ENCODE measurements at places on chromosomes 13 and 19.

GRCh38 chr13:60094385-60095088 lies 69.2 kb downstream of the DIAPH3 start:
- H3K27me3 ChIP-seq = no peaks in the 10 kb centered on the region
- H3K36me3 ChIP-seq = peaks cover 26% of the 10 kb centered on the region

GRCh38 chr13:39909634-39910033 lies 254.2 kb downstream of the COG6 start:
- H3K27ac ChIP-seq = no peak overlapping the region
- no peak for DNase-seq
- H3K4me3 ChIP-seq = no peak overlapping the region
- H3K4me1 ChIP-seq = no peaks in the 10 kb centered on the region

- H3K27me3 ChIP-seq = no peaks in the 10 kb centered on the region
- no peak for DNase-seq
- peaks cover 50% of the 10 kb centered on the region for H3K36me3 ChIP-seq
- H3K27ac ChIP-seq = no peak overlapping the region
Measured at GRCh38 chr13:77728265-77729125, 31.0 kb downstream of the SLAIN1 start.

DNA sequence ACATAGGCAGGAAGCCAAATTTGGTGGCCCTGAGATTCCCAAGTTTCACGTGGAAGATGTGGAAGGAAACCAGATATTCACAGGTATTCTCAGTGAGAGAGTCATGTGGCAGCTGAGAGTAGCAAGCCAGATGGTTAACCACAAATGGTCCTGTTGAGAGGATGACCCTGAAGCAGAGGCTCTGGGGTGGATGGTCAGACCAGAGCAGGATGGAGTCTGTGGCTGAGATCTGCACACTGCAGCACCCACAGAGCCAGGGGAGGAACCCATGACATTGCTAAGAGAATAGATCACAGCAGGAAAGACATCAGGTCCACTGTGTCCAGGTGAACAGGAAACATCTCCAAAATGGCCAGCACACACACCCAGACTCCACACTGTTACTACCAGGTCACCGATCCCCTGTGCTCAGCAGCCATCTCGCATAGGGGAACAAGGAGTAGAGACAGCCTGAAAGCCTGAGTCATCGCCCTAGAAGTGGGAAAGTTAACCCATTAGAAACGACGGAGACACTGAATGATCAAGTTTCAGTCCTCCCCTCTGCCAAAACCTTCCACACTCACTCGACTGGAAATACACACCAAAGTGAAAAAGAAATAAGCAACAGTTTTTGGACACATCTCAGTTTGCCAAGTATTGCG lies 160.0 kb downstream of the RBM26 start:
- peaks cover 10% of the 10 kb centered on the region for H3K27me3 ChIP-seq
- H3K27ac ChIP-seq = no peak overlapping the region
- H3K4me1 ChIP-seq = no peaks in the 10 kb centered on the region
- no peaks in the 10 kb centered on the region for H3K36me3 ChIP-seq
- DNase-seq = no peak

- H3K27me3 ChIP-seq = peaks cover under 1% of the 10 kb centered on the region
- no peak overlapping the region for H3K4me3 ChIP-seq
- peak; percentile 70 for DNase-seq
- H3K4me1 ChIP-seq = peaks cover 5% of the 10 kb centered on the region
Measured at GRCh38 chr19:15091918-15092753, 10.1 kb downstream of the OR1I1 start.

- H3K4me1 ChIP-seq = peaks cover 13% of the 10 kb centered on the region
- no peaks in the 10 kb centered on the region for H3K36me3 ChIP-seq
- no peaks in the 10 kb centered on the region for H3K27me3 ChIP-seq
- no peak overlapping the region for H3K4me3 ChIP-seq
- no peak for DNase-seq
- H3K27ac ChIP-seq = no peak overlapping the region
Measured at GRCh38 chr19:55488986-55489710, 912 bp downstream of the SSC5D start.

DNA sequence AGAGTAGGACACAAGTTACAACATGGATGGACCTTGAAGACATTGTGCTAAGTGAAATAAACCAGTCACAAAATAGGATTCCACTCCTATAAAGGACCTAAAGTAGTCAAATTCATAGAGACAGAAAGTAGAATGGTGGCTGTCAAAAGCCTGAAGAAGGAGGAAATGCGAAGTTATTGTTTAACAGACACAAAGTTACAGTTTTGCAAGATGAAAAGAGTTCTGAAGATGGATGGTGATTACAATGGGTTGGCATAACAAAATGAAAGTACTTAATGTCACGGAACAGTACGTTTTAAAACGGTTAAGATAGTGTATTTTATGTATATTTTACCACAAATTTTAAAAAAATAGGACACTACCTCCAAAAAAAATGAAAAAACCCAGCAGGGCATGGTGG lies 34.8 kb downstream of the FOXO1 start:
- H3K4me1 ChIP-seq = peaks cover 63% of the 10 kb centered on the region
- H3K4me3 ChIP-seq = peak overlapping the region; percentile 49
- DNase-seq = no peak
- peak overlapping the region; percentile 81 for H3K27ac ChIP-seq

- H3K36me3 ChIP-seq = no peaks in the 10 kb centered on the region
- peaks cover 26% of the 10 kb centered on the region for H3K27me3 ChIP-seq
- DNase-seq = no peak
- H3K27ac ChIP-seq = no peak overlapping the region
Measured at GRCh38 chr19:39768786-39769185, 9.9 kb upstream of the LEUTX start.

DNA sequence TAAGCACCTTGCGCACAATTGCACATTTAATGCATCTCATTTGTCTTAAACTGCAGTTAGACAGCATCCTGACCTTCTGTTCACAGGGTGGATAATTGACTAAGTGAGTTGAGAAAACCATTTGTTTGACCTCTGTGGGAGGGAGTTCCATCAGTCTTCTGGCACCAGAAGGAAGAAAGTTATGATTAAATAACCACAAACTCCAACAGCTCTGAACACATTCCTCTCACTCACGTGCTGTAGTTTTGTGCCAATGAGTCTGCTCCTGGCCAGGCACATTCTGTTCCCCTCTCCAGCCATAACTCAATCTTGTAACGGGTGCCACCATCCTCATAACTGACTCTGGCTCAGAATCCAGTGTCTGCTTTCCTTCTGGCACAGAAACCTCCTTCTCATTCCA lies 817.2 kb downstream of the SLITRK1 start:
- H3K4me1 ChIP-seq = no peaks in the 10 kb centered on the region
- H3K27ac ChIP-seq = no peak overlapping the region
- no peaks in the 10 kb centered on the region for H3K36me3 ChIP-seq
- H3K27me3 ChIP-seq = no peaks in the 10 kb centered on the region

DNA sequence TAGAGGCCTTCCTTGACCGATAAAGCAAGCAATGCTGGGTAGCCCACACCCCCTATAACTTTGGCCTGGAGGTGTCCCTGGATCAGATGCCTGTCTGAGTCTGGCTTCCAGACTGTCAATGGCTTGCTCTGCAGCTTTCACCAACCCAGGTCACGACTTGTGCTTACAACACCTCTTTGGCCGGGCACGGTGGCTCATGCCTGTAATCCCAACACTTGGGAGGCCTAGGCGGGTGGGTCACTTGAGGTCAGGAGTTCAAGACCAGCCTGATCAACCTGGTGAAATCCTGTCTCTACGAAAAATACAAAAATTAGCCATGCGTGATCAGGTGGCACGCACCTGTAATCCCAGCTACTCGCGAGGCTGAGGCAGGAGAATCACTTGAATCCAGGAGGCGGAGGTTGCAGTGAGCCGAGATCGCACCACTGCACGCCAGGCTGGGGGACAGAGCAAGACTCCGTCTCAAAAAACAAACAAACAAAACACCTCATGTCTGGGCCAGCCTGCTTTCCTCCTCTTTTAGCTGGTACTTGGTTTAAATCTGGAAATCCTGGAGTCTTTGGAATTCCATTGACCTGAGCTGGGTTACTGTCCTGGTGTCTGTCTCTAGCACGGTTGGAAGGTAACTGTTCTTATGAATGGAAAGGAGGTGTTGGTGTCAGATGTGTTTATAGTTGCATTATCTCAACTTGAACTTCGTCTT lies 10.3 kb upstream of the GARRE1 start:
- no peak overlapping the region for H3K4me3 ChIP-seq
- DNase-seq = no peak

GRCh38 chr19:33273881-33274662 lies 28.3 kb downstream of the CEBPA start:
- H3K4me3 ChIP-seq = no peak overlapping the region
- H3K36me3 ChIP-seq = no peaks in the 10 kb centered on the region
- H3K27me3 ChIP-seq = no peaks in the 10 kb centered on the region
- H3K4me1 ChIP-seq = peaks cover 5% of the 10 kb centered on the region
- DNase-seq = peak; percentile 33

DNA sequence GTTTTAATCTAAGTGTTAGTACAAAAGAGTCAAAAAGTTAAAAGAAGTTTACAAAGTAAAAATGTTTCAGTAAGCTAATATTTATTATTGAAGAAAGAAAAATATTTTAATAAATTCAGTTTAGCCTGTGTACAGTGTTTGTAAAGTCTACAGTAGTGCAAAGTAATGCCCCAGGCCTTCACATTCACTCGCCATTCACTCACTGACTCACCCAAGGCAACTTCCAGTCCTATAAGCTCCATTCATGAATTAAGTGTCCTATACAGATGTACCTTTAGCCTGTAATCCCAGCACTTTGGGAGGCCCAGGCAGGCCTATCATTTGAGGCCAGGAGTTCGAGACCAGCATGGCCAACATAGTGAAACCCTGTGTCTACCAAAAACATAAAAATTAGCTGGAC lies 24.1 kb upstream of the AKAP11 start:
- no peaks in the 10 kb centered on the region for H3K36me3 ChIP-seq
- H3K27ac ChIP-seq = no peak overlapping the region
- no peak for DNase-seq
- no peak overlapping the region for H3K4me3 ChIP-seq
- H3K27me3 ChIP-seq = peaks cover 4% of the 10 kb centered on the region

DNA sequence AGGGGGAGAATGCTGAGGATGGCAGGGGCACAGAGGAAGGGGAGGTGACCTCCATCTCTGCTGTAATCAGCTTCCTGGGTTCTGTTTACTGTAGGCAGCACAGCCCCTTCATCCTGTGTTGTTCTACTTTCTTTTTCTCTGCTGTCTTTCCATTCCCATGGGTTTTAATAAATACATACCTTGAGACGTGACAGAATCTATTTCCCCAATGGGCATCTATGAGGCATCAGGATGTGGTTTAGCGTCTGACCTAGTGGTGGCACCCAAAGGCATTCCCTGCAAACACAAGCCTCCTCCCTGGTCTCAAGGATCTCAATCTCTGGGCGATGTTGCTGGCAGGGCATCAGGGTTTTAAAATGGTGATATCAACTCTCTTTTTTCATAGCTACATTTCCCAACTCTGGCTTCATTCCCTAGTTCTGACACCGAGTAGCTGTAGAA lies 60.8 kb downstream of the ALOX5AP start:
- H3K4me1 ChIP-seq = peaks cover 34% of the 10 kb centered on the region
- peak; percentile 34 for DNase-seq
- H3K36me3 ChIP-seq = peaks cover 3% of the 10 kb centered on the region
- H3K27me3 ChIP-seq = no peaks in the 10 kb centered on the region

GRCh38 chr19:1853295-1854038 lies 5.2 kb upstream of the REXO1 start:
- peaks cover 12% of the 10 kb centered on the region for H3K36me3 ChIP-seq
- peaks cover 69% of the 10 kb centered on the region for H3K4me1 ChIP-seq
- H3K27ac ChIP-seq = peak overlapping the region; percentile 93
- H3K27me3 ChIP-seq = no peaks in the 10 kb centered on the region
- peak overlapping the region; percentile 64 for H3K4me3 ChIP-seq

DNA sequence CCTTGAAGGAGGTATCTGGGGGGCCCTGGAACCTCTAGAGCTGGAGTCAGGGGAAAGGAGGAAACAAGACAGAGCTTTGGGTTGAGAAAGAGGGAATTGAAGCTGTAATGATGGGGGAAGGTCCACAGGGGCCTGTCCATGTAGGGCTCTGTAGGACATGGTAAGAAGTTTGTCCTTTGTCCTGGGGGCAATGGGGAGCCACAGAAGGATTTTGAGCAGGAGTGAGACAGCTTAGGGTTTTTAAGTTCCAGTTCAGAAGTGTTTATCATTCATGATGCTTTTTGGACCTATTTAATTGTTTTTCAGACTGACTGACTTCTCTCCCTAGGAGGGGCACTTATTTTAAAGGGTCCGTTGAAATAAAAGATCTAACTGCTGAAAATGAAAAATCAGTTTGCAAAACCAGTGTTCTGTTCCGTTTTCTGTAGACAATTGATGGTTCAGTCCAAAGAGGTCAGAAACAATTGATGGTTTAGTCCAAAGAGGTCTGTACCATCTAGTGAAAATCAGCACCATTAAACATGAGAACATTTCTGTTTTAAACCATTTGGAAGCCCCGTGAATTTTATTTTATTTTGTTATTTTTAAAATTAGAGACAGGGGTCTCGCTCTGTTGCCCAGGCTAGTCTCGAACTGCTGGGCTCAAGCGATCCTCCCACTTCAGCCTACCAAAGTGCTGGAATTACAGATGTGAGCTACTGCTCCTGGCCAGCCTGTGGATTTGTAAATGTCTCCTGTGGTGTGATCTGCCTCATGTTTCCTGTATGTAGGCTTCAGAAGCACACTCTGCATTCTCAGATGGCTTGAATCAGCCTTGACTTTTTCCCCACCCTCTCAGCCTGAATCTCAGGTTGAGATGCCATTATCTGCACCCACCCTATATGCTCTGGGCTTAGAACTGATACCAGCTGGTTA lies 8.4 kb downstream of the PLD3 start:
- peaks cover 26% of the 10 kb centered on the region for H3K4me1 ChIP-seq
- H3K4me3 ChIP-seq = no peak overlapping the region
- DNase-seq = no peak
- no peaks in the 10 kb centered on the region for H3K27me3 ChIP-seq

- no peak overlapping the region for H3K4me3 ChIP-seq
- H3K36me3 ChIP-seq = no peaks in the 10 kb centered on the region
- no peaks in the 10 kb centered on the region for H3K27me3 ChIP-seq
- no peak for DNase-seq
- peaks cover 10% of the 10 kb centered on the region for H3K4me1 ChIP-seq
Measured at GRCh38 chr19:33432015-33432414, 58.5 kb downstream of the CEBPG start.

GRCh38 chr19:17860993-17861360 lies 1.3 kb downstream of the RPL18A start:
- peaks cover 27% of the 10 kb centered on the region for H3K4me1 ChIP-seq
- peak overlapping the region; percentile 91 for H3K4me3 ChIP-seq
- DNase-seq = no peak
- H3K36me3 ChIP-seq = peaks cover 52% of the 10 kb centered on the region
- H3K27me3 ChIP-seq = no peaks in the 10 kb centered on the region

GRCh38 chr13:30829833-30830637 lies 76.0 kb upstream of the MEDAG start:
- H3K27ac ChIP-seq = no peak overlapping the region
- DNase-seq = no peak
- H3K27me3 ChIP-seq = peaks cover 4% of the 10 kb centered on the region
- no peaks in the 10 kb centered on the region for H3K36me3 ChIP-seq
- no peak overlapping the region for H3K4me3 ChIP-seq

DNA sequence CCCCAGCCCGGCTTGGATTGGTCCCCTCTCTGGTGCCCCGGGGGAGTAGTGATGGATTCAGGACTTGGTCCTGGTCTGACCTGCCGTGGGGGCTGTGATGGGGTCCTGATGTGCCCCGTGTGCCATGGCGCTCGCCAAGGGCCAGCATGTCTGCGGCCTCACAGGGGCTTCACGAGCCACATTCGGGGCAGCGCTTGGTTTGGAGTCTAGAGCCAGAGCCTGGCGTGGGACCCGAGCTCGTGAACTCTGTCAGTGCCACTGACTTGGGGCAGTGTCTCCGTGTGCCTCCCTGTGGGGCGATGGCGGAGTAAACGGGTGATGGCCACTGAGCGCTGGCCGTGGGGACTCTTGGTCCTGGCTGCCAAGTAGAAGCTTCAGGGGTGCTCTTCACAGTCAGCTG lies 17.1 kb downstream of the KDM4B start:
- H3K4me1 ChIP-seq = peaks cover 20% of the 10 kb centered on the region
- H3K27ac ChIP-seq = no peak overlapping the region
- DNase-seq = no peak
- no peak overlapping the region for H3K4me3 ChIP-seq

All from activated CD8-positive, alpha-beta T cell treated with anti-CD3 and anti-CD28 coated beads, Interleukin-2, amount 10 ng/mL, durations not matched to agents 7 days and 5 days (primary cell).